ENCODE measurements at places on chromosomes 12 and 14. TPM values are rescaled to one million over a fixed set of nuclear protein-coding genes. Genes with fewer than 3 reads are reported as not detected.

- H3K4me1 ChIP-seq = no peaks in the 10 kb centered on the region
- H3K36me3 ChIP-seq = no peaks in the 10 kb centered on the region
- DNase-seq = no peak
- no peak overlapping the region for H3K27ac ChIP-seq
- H3K4me3 ChIP-seq = no peak overlapping the region
- H3K27me3 ChIP-seq = no peaks in the 10 kb centered on the region
Measured at GRCh38 chr14:75961662-75962061, 20.1 kb downstream of the TGFB3 start.

DNA sequence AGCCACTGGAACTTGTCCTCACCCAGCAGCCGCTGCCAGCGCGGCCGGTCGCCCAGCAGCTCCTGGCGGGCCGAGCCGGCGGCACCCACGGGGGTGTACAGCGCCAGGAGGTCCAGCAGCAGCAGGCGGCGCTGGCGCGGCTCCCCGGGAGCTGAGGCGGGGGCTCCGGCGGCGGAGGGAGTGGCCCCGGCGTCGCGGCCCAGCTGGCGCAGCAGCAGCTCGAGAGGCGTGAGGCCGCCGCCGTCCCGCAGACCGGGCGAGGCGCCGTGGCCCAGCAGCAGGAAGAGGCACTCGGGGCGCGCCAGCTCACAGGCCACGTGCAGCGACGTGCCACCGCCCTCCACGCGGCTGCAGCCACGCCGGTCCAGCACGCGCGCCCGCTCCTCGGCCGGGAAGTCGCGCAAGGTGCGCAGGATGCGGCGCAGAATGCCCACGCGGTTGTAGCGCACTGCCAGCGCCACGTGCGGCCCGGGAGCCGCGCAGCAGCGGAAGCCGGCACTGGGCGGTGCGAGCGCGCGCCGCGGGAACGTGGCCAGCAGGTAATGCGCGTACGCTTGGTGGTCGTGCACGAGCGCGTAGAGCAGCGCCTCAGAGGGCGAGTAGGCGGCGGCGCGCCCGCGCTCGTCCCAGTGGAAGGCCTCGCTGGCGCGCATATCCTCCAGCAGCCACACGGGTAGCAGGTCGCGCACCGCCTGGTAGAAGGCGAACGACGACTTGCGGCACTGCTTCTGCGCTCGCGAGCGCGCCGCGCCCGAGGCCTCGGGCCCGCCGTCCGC is 2.3 kb downstream of the ANKRD9 start:
- peaks cover 11% of the 10 kb centered on the region for H3K27me3 ChIP-seq
- H3K4me1 ChIP-seq = no peaks in the 10 kb centered on the region
- no peaks in the 10 kb centered on the region for H3K36me3 ChIP-seq
- H3K4me3 ChIP-seq = no peak overlapping the region

GRCh38 chr14:89892953-89893352 is 61.6 kb downstream of the EFCAB11 start:
- no peaks in the 10 kb centered on the region for H3K36me3 ChIP-seq
- peak; percentile 32 for DNase-seq
- no peaks in the 10 kb centered on the region for H3K27me3 ChIP-seq
- H3K27ac ChIP-seq = no peak overlapping the region
- H3K4me3 ChIP-seq = no peak overlapping the region

- peaks cover 17% of the 10 kb centered on the region for H3K4me1 ChIP-seq
- peaks cover 60% of the 10 kb centered on the region for H3K27me3 ChIP-seq
- no peak overlapping the region for H3K27ac ChIP-seq
- H3K36me3 ChIP-seq = no peaks in the 10 kb centered on the region
Measured at GRCh38 chr12:51814311-51815088, 34.0 kb downstream of the FIGNL2 start.

The RARG gene
- total RNA-seq = 50.2 TPM

DNA sequence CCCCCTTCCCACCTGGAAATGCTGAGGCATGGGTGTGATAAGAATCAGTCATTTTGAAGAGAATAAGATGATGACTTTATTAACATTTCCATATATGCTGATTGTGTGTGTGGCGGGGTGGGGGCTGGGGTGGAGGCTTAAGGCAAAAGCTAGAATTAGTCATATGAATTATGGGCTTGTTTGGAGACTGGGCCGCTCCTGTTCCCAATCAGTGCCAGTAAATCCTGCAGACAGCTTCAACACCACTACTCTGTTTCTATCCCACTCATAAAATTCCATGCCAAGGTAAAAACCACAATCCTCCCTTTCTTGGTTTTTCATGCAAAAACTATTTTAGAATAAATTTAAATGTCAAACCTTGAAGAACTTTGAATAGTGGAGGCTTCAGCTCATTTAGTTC is 29.9 kb upstream of the SLC38A2 start:
- H3K27me3 ChIP-seq = no peaks in the 10 kb centered on the region
- H3K4me1 ChIP-seq = peaks cover 26% of the 10 kb centered on the region
- no peak for DNase-seq
- no peak overlapping the region for H3K27ac ChIP-seq
- no peak overlapping the region for H3K4me3 ChIP-seq

Measured in GM23338 (cell line).